Naive thymus-derived CD4-positive, alpha-beta T cell (primary cell): ENCODE measurements at places on chromosomes 11 and 22.

DNA sequence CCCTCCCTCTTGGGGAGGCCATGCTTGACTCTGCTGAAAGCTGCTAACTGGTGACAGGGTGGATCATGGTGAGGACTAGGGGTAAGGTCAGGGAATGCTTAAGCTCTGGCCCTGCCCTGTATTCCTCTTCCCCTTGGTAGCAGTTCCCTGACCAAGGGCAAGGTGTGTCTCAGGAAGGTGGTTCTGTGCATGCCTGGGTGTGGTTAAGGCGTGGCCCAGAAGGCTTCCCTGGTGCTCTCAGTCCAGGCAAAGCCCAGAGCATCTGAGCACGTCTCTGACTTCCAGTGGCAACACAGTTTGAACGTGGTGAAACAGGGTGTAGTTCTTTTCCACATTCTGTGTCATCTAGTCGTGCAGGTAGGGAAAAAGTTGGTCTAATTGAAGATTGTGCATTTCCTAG lies 53.1 kb upstream of the HORMAD2 start:
- no peak for DNase-seq

GRCh38 chr11:2564588-2565425 lies 120.0 kb downstream of the KCNQ1 start:
- DNase-seq: no peak

GRCh38 chr11:5226732-5227310 lies at the start of gene HBB:
Gene HBB (minus strand): TSS chr11:5227071. CDS start chr11:5227021, 50 bp downstream.
- DNase-seq: no peak

DNA sequence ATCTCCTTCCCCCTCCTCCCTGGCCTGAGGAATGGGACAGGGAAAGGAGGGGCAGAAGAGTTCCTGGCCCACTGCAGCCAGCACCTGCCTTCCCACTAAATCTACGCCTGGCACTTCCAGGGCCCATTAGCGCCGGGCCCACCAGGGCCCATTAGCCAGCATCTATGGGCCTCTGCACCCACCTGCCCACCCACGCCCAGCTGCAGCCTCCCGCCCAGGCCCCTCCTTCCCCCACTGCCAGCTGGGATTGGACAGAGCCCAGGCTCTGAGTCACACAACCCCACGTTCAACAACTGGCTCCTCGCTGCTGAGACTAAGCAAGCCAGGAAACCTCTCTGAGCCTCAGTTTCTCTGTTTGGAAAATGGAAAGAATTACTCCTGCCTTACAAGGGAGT lies 48.7 kb downstream of the CYTH4 start:
- DNase-seq: no peak

DNA sequence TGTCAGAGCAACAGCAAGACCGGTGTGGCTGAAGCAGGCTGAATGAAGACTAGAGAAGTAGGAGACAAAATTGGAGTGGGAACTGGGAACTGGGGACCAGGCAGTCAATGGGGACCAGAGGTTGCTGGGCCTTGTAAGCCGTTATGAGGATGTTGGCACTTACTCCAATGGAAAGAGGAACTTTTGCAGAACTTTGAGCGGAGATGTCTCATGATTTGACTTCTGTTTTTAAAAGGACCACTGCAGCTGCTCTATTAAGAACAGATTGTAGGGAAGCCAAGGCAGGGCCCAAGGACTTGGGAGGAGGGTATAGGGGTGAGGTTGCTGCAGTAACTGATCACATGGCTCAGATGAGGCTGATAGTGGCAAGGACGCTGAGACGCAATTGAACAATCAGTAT lies 34.2 kb downstream of the IL18 start:
- no peak for DNase-seq

DNA sequence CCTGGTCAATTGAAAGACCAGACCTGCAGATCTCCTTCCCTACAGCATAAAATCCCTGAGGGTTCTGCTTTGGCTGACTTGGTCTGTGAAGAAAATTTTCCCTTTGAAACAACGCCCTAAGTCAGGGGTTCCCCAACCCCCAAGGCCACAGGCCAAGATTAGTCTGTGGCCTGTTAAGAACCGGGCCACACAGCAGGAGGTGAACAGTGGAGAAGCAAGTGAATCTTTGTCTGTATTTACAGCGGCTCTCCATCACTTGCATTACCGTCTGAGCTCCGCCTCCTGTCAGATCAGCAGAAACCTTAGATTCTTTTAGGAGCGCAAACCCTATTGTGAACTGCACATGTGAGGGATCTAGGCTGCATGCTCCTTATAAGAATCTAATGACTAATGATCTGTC lies 38.2 kb downstream of the CCDC83 start:
- no peak for DNase-seq

DNA sequence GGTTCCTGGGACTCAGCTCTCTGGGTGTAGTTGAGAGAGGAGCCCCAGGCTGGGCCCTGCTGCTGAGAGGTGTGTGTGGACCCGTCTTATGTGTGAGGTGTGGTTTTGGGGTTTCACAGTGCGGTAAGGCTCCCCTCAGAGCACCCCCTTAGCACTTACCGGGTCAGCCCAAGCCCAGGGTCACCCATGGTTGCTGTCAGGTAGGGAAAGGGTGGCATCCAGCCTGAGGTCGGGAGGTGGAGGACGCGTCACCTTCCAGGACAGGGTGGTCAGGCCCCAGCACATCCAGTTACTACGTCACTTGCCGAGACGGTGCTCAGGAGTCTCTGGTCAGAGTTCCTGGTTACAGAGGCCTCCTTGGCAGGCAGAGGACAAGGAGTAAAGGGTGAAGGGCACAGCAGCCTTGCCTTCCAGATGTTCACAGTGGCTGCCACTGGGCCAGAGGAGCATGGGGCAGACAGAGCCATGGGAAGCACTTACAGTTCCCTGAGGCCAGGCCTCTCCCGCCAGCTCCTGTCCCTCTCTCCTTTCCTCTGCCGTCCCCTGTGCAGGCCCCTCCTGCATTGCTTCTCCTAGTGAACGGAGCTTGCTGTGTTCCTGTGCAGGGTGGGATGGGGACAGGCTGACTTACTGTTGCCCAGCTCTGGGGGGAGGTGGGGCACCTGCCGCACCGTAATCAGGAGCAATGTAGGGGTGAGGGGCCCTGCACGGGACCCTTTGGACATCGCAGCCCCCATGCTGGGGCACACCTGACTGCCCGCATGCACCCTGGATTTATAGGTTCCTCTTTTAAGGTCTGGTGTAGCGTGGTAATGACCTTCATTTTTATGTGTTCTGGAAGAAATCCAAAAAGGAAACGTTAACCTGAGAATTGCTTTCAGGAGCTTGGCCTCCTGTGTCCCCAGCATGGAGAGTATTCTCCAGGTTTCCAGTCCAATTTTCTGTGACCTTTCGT lies 285.9 kb downstream of the TBC1D22A start:
- no peak for DNase-seq
